Retina (tissue), 1 donor: ENCODE measurements at places on chromosomes 12 and 14.

DNA sequence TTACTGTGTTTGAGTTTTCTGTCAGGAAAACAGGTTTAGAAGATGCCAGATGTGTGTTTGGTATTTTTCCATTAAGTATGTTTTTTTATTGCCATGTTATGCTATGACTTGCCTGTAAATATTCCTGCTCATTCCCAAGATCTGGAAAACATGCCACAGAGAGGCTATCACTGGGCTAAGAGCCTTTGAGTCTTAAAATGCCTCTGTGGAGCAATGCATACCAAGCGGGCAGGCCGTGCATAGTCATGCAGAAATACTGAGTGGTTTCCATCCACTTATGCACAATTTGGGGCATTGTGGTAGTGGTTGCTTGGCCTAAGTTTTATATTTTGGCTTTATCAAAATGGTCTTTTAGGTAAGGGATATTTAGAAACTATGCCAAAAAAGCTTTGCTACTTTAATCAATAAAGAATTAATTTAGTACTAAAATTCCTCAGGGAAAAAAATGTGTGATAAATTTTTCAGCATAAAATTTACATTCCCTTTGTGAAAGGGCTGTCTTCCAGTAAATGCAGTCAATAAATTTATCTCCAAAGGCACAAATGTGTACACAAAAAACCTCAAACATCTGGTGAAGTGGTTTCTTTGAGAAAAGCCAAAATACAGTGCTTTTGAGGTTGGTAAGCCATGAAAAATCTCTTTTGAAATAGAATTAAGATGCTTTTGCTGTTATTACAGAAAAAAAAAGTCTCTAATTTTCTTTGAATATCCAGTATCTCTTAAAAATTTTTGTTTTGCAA, 341.3 kb upstream of the FBXO33 start:
- no peak for DNase-seq

- peak; percentile 72 for DNase-seq
These were observed 61.4 kb downstream of the VWF start for GRCh38 chr12:6062757-6063735.

GRCh38 chr14:20179218-20179617, 11.5 kb upstream of the OR11G2 start:
- peak; percentile 0 for DNase-seq

DNA sequence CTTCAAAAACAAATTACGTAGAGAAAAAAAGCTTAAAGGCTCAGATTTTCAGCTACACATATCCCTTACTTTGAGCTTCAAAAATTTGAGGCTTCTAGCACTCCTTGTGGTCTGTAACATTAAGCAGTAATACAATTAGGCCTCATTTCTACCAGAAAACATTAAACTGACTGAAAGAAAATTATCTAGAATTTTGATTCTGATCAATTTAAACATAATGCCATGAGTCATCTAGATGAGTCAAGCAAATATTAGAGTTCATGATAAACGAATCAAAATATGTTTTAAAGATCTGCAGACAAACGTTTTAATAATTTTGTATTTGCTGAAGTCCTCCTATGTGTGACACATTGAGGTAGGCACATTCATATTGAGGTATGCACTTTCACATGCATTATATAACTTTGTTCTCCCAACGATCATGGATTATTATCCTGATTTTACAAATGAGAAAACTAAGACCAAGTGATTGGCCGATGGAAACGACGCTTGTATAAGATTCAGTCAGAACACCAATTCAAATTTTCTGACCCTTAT, 4.3 kb downstream of the OSBPL8 start:
- DNase-seq = no peak

DNA sequence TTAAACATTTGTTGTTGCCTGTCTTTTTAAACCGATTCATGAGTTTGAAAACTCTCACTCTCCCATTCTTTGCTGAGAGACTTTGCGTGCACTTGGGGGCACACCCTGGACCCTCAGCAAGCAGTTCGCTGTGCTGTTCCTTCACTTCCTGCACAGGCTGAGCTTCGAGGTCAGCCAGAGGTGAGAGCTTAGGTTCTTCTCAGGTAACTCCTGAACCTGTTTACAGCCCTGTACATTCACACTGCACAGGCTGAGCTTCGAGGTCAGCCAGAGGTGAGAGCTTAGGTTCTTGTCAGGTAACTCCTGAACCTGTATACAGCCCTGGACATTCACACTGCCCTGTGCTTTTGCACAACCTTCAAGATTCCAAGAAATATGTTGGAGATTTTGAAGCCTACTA, 9.8 kb upstream of the CLECL1 start:
- no peak for DNase-seq

DNA sequence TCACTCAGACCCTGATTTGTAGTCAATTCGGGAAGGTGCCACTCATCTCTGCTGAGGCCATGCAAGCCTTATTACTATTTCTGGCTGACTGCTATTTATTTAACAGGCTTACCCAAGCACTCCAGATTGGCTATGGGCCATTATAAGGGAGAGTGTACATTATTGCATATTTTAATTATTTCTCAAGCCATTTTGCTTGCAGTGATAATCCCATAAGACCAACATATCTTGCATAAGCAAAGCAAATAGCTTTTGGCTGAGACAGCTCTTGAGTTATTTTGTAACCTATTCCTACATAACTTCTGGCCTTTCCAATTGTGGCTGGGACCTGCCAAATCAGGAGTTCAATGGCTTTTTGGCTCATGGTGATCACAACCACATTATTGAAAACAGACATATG, 509.6 kb upstream of the USP15 start:
- DNase-seq = no peak

GRCh38 chr12:10067942-10068341, 30.8 kb downstream of the CLEC1A start:
- no peak for DNase-seq

- no peak for DNase-seq
These were observed 879 bp upstream of the HSPB8 start for GRCh38 chr12:119177724-119178380.

- DNase-seq = no peak
These were observed 232.4 kb downstream of the AEBP2 start for GRCh38 chr12:19671695-19672094.

DNA sequence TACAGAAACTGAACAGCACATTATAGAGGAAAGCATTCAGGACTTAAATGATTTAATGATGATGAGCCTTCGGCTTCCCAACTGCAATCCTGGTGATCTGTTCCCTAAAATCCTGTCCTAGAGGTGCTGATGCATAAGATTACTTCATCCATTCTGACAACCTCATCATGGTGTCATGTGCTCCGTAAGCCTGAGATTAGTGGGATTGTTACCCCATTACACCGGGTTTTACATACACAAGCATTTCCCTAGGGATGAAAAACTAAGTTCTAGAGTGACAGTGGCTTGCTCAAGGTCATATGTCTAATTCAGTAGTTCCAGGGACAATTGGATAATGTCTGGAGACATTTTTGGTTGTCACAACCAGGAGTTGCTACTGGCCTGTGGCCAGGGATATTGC, 2.5 kb upstream of the RNASE13 start:
- no peak for DNase-seq

DNA sequence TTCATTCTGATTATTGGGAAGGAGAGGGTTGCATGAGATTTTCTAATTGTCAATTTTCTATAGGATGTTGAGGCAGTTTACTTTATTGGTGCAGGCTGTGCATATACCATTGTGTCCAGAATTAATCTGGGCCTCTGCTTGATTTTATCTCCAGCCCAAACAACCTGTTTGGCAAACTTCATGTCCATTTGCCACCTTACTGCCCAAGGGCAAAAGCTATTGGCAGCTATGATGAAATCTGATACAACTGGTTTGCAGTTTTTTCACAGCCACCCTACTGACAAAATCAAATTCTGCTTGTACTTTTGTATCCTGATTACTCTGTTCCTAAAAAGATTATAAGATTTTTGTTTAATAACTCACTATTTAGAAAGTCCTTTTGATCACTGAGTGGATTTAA, 789.2 kb upstream of the FBXO33 start:
- DNase-seq = no peak

DNA sequence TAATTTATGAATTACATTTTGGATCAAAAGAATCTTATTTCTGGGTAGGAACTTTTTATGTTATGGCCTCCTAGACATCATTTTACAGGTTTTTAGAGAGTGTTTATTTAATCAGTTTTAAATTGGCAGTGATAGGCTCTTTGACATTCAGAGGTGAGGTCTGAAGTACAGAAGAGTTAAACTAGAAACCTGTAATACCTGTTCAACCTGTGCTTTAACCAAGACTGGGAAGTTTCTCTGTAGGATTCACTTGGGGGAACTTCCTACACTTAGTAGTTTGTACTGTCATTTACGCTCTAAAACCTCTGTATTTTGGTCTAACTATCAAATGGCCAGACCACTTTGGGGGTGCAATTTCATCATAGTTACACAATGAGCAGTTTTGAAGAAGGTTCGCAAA, 35.9 kb downstream of the PLEKHA5 start:
- DNase-seq = no peak

GRCh38 chr12:124841558-124841945, 22.1 kb downstream of the SCARB1 start:
- no peak for DNase-seq

DNA sequence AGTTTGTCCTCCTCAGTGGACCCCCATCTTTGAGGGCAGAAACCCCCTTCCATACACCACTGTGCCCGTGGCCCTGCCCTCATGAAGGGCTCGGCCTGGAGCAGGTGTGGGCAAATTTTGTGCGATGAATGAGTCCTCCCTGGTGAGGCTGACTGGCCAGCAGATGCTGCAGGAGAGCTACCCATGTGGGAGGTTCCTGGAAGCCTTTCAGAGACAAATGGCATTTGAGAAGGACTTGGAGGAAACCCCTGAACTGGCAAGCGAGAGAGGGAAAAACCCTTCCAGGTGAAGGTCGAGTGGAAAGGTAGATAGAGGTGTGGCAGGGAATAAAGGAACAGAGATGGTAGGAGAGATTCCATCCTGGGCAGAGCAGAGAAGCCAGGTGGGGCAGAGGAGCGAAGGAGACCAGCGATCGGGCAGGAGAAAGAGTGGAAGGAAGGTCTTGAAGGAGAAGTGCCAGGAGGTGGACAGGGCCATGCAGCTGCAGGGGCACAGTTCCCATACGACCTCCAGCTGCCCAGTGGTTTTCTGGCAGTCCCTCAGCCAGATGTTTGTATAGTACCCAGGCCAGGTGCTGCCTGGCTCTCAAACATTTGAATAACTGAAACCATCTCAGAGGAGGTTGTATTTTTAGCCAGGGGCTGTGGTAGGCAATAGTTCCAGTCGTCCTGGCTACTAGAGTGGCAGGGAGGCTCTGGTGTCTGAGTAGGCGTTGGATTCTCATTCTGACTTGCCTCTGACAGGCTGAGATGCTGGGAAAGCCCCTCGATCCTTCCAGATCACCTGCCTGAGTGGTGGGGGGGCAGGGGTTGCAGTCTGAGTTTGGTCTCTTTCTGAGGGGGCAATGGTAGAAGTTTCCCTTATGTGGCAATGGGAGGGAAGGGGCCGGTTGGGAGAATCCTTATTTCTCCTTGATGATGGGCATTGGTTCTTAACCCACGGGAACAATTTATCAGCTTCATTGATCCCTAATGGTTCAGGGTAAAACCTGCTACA, 40.1 kb downstream of the FBXL14 start:
- DNase-seq = no peak

GRCh38 chr12:105985383-105985782, 153.4 kb downstream of the NUAK1 start:
- no peak for DNase-seq

- peak; percentile 84 for DNase-seq
These were observed 2.2 kb upstream of the ZFP36L1 start for GRCh38 chr14:68794851-68795596.

GRCh38 chr12:122518908-122519307, 7.8 kb downstream of the RSRC2 start:
- no peak for DNase-seq

- DNase-seq = no peak
These were observed 18.9 kb upstream of the CFL2 start for GRCh38 chr14:34733245-34733644.

- no peak for DNase-seq
These were observed 274.0 kb downstream of the DPF3 start for GRCh38 chr14:72619881-72620280.

GRCh38 chr12:3944620-3945019, 71.4 kb upstream of the PARP11 start:
- no peak for DNase-seq

GRCh38 chr14:36430662-36431084, 89.4 kb downstream of the NKX2-1 start:
- no peak for DNase-seq

- no peak for DNase-seq
These were observed 33.6 kb downstream of the NFKBIA start for GRCh38 chr14:35370969-35371368.

DNA sequence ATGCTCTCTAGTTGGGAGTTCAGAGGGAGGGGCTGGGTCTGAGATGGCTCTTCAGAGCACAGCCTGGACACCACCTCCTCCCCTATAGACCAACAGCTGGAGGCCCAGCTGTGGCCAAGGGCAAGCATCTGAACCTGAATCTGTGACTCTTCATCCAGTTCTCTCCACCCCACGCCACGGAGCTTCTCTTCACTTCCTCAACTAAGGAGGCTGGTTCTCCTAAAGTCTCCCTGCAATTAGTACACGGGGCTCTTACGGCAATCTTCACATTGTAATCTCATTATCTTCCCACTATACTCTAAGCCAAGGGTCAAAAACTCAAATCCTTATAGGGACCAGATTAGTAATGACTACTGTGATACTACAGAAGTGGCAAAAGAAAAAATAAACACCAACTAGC, 9.8 kb downstream of the NRDE2 start:
- DNase-seq = no peak

GRCh38 chr14:97224016-97224415, 426.8 kb downstream of the VRK1 start:
- peak; percentile 11 for DNase-seq

GRCh38 chr14:68487805-68488590, 304.9 kb downstream of the ZFP36L1 start:
- no peak for DNase-seq

DNA sequence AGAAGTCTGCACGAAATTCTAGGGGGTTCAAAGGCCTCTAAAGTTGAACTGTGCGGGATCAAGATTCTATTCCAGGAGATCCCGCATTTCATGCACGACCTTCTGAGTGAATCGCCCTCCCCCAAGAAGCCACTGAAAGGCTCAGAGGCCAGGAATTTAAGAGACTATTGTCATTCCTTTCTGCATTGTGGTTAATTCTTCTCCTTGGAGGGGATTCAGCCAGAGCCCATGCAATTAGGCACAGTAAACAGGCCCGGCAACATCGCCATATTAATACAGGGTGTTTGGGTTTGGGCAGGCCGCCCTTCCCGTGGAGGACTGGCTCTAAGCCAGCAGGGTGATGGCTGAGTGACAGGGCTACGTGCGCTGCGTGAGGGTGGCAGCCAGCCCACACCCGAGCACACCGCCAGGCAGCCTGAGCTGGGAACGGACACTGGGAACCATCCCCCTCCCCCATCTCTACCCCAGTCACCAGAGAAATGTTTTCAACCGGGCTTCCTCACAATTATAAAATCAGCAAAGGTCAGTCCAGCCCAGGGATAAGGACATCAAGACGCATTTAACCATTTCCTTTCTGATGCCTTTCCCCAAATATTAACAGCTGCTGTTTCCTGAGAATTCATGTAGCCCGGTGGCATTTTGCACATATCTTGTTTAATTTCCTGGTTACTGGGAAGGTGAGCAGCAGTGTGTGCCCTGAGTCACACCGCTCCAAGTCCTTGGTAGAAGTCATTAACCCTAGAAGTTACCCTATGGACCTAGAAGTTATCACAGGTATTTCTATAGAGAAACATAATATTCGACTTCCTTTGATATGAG, 12.5 kb downstream of the EGLN3 start:
- peak; percentile 87 for DNase-seq

- DNase-seq = no peak
These were observed 20.8 kb downstream of the SLC8B1 start for GRCh38 chr12:113314121-113314529.
